ENCODE measurements at places on chromosomes 16 and 17.
A peak's percentile ranks its signal among the peaks of the same experiment; 100 is the strongest.

- peak; percentile 4 for DNase-seq
Observed at GRCh38 chr17:32755045-32755805, 121.7 kb downstream of the MYO1D start.

DNA sequence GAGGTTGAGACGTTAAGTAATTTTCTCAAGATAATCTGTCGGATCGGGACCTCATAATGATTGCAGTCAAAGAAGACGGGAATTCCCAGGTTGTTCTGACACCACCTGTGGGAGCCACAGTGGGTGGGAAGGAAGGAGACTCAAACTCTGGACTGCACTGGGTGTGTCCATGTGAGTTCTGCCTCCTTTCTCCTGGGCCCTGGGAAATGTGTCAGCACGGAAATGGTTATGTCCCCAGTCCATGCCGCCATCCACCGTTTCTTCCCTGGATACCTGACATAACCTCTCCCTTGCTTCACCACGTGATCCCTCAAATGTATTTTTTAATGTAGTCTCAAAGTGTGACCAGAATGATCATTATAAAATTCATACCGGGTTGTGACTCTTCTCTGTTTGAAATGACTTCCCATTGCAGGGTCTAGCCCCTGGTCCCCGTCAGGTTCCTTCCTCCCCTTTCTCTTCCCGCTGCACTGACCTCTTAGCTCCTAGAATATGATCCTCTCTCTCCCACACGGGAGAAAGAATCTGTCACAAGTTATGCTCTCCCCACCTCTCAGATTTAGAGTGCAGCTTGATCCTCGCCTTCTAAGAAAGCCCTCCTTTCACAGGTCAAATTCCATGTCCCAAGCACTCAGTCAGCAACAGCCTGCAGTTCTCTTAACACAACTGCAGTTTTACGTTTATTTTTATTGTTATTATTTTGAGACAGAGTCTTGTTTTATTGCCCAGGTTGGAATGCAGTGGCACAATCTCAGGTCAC lies 820.0 kb upstream of the EEF2KMT start:
- DNase-seq = no peak

GRCh38 chr17:63445571-63445953 lies 544 bp downstream of the CYB561 start:
- DNase-seq = no peak

GRCh38 chr17:48231995-48232959 lies 124.7 kb downstream of the SNX11 start:
- DNase-seq = no peak

- no peak for DNase-seq
Observed at GRCh38 chr17:53475002-53475401, 347.7 kb upstream of the KIF2B start.

GRCh38 chr17:47220531-47220999 lies 11.4 kb downstream of the MYL4 start:
- no peak for DNase-seq

GRCh38 chr16:89061590-89062380 lies 31.9 kb upstream of the ACSF3 start:
- no peak for DNase-seq

- DNase-seq = no peak
Observed at GRCh38 chr16:86046026-86046425, 147.1 kb downstream of the IRF8 start.

- DNase-seq = no peak
Observed at GRCh38 chr17:47230864-47231263, 21.7 kb downstream of the MYL4 start.

GRCh38 chr17:48612854-48613691 lies 2.0 kb downstream of the HOXB8 start:
- DNase-seq = no peak

DNA sequence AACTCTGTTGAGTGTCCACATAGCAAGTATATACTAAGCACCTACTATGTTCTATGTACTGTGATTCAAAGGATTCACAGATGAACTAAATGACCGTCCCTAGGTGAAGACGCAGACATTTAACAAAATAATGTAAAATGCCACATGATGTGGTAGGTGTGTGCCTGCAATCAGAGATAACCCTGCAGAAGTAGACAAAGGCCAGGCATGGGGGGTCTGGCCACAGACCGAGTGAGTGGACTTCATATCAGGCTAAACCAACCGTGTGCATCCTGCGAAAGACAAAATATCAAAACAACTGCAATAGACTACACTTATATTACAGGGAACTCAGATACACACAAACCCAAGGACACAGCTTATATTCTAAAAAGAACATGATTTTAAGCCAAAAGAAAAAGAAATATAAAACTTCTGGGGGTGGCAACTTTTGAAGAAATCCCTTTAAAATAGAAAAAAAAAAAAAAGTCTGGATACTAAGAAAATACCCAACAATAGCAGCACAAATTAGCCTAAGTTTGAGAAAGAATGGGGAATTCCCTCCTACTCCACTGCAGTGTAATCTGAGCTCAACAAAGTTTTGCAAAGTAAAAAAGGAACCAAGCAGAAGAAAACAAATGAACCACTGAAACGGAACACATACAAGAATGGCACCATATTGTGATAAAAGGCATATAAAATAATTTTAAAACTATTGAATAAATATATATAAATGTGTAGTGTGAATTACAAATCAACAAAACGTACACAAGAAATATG lies 12.3 kb downstream of the HSDL1 start:
- no peak for DNase-seq

- no peak for DNase-seq
Observed at GRCh38 chr16:72877374-72878028, 170.4 kb downstream of the ZFHX3 start.

GRCh38 chr17:42387661-42388380 lies 421 bp downstream of the STAT3 start:
- DNase-seq = no peak

DNA sequence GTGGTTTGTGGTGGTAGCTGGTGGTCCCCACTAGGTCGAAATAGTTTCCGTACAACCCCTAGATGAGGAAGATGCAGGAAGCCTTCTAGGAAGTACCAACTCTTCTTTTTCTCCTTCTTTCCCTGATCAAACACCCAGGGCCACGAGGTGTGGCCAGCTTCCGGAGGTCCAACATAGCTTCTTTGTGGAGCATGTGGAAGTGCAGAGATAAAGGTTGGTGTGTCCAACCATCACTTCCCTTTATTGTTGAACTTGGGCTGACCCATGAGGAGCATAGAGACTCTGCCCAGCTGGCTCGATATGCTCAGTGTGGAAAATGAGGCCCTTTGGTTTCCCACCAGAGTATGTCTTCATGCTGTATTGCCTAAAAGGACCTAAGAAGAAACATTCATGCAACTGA lies 6.3 kb upstream of the RGS9 start:
- no peak for DNase-seq

GRCh38 chr16:24130494-24131085 lies 125.5 kb upstream of the CACNG3 start:
- DNase-seq = no peak

GRCh38 chr17:7716901-7717755 lies at the start of gene DNAH2:
TSS of gene DNAH2 (plus strand) at chr17:7717744. CDS start at chr17:7719735, 1,991 bp downstream.
- DNase-seq = peak; percentile 38

GRCh38 chr17:40069751-40070708 lies 7.3 kb downstream of the THRA start:
- no peak for DNase-seq

Measured in GM18507 (cell line).